ENCODE measurements at places on chromosomes 3 and 15.
A peak's percentile ranks its signal among the peaks of the same experiment; 100 is the strongest.

- DNase-seq: peak; percentile 53
Observed at GRCh38 chr3:13201851-13202250, 128.6 kb upstream of the IQSEC1 start.

DNA sequence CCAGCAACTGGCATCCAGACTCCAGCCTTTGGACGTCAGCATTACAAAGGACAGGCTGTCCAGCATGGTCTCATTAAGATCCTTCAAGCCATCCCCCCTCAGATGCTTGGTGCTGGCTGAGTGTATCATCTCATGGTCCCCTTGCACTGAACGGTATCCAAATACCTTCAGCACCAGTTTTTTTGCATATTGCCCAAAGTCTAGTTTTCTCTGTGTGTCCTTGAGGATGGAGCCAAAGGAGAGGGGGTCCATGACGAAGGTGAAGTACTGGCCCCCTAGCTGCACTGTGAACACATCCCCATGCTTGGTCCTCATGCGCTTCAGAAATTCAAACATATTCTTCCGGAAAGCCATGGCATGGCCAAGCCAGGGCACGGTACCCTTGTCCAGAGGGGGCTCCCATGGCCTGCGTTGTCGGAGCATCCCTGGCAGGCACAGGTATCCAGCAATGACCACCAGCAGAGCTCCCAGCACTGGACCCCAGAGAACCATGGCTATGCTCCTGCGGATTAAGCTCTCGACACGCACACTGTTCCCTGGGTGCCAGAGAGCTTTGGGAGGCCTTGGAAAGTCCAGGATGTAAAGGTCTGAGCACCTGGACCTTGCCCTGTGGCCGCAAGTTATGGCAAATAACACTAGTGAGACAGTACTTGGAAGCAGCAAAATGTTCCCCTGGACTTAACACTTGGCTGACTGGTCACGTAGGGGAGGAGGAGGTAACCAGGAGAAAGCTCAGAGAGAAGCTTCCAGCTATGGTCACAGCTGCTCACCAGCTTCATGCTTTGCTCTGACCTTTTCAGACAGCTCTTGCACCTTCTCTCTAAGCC is at the start of gene CYP8B1:
TSS of gene CYP8B1 (minus strand) at position 555 of the 827 bp plus-strand sequence. CDS start at position 492, 63 bp downstream.
- DNase-seq: peak; percentile 57

DNA sequence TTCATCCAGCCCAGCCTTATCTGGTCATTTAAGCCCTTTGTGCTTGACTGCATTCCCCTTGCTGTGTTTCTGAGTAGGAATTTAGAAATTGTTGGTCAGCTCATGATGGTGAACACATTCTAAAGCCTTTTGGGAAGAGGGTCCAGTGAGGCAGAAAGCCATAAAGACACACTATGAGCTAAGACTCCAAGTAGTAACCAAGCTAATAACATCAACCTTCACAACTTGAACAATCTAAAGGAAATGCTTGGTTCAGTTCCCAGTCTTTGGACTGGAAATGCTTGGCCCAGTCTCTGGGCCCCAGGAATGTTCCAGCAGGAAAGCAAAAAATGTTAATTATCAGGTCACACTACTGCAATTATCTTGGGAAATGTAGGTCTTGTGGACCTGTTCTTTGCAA is 7.7 kb downstream of the PLSCR1 start:
- no peak for DNase-seq

DNA sequence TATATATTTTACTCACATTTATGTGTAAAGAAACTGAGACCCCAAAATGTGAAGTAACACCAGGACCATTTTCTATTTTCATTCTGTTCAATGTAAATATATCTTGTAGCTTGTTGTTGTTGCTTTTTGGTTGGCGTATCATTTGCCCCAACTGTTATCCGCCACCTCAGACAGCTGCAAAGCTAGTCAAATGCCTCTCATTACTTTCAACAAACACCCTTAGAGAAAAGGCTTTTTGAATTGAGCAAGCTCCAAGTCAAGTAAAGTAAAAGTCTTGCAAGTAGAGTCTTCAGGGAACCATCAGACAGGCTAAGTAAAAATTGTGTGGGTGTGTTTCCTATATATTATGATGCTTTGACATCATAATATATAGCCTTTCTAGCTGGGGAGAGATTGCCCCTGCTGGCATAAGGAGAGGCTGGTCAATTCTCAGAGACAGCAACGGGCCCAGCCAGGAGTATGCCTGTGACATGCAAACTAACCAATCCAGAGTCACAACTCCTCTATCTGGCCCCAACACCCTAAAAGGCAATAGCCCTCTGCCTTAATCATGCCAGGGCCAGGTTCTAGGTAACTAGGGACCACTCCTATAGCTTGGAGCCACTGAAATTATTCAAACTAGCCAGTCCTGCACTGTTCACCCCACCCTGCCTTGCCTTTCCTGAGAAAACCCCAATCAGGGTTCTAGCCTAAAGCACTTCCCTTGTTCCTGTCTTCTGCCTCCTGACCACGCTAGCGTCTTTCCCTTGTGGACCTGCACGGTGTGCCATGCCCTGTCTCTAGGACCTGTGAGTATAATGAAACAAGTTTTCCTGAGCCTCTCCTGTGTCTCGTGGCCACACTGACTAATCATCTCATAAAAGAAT is 75.6 kb downstream of the RAD18 start:
- DNase-seq: no peak

DNA sequence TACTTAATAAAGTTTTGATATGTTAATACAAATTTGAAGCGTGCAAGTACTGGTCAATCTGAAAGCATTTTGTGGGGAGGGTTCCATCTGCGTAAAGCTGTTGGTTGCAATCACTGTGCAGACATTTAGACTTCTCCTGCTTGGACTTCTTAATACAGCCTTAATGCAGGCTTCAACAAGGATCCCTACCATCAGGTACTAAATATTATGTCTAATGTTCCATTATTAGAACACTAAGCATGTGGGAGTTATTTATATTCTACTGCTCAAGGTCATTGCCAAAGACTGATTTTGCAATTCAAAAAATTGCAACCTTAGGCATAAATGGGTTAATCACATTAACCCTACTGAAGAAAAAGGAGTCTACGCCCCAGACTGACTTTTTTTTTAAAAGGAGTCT is 73.9 kb upstream of the MYO5C start:
- DNase-seq: no peak

DNA sequence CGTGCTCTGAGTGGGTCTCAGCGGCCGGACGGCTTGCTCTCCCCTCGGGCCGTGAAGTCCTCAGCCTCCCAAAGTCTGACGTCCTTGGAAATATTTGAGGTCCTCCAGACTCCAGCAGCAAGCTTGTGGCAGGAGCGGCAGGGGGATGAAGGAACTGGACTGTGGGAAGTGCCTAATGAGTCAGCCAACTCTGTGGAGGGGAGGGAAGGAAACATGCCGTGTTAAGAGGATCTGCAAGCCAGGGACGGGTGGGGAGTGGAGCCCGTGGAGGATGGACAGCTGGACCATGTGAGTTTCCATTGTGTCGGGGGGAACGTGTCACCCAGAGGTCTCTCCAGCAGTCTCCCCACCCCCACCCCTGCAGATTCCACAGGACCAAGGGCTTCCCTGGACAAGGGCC is 39.4 kb upstream of the IDH2 start:
- DNase-seq: no peak

DNA sequence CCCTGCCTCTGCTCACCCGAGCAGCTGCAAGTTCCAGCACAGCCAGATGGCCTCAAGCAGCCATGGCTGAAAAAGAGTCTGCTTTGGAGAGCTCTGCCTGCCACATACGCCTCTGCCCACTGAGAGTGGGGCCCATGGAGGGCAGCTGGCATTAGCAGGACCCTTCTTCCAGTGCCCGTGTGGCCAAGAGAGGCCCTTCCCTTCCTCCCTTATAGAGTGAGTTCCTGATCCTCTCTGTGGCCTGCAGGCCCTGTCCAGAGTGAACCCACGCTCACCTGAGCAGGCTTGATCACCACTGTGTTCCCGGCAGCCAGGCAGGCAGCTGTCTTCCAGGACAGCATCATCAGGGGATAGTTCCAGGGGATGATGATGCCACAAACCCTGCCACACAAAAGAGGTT is 41.4 kb upstream of the SLC41A3 start:
- DNase-seq: no peak

DNA sequence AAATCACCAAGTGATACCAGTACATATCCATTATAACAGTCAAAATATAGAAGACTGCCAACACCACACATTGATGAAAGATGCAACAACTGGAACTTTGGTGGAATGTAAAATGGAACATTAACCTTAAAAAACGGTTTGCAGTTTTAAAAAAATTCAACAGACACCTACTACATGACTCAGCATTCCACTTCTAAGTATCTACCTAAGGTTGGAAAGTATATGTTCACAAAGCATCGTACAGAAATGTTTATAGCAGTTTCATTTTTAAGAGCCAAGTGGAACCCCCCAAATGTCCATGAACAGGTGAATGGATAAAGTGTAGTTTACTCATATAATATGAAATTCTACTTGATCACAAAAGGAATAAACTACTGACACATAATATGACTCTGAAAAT is 314.7 kb upstream of the ARRDC4 start:
- no peak for DNase-seq

DNA sequence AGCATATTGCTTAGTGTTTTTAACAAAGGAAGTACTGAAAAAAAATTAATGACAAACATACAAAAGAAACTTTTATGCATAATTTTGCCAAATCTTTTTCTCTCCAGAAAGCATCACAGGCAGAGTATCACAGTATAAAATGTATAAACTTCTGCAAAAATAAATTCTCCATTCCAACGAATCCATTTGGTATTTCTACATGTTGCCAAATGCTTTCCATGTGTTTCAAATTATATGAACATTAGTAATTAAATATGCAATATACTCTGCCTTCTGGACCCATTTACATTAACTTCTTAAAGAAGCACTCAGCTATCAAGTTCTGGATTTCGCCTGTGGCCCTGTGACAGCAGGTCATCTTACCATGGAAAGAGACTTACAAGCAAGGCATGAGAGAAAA is 189.1 kb upstream of the ALCAM start:
- DNase-seq: no peak

DNA sequence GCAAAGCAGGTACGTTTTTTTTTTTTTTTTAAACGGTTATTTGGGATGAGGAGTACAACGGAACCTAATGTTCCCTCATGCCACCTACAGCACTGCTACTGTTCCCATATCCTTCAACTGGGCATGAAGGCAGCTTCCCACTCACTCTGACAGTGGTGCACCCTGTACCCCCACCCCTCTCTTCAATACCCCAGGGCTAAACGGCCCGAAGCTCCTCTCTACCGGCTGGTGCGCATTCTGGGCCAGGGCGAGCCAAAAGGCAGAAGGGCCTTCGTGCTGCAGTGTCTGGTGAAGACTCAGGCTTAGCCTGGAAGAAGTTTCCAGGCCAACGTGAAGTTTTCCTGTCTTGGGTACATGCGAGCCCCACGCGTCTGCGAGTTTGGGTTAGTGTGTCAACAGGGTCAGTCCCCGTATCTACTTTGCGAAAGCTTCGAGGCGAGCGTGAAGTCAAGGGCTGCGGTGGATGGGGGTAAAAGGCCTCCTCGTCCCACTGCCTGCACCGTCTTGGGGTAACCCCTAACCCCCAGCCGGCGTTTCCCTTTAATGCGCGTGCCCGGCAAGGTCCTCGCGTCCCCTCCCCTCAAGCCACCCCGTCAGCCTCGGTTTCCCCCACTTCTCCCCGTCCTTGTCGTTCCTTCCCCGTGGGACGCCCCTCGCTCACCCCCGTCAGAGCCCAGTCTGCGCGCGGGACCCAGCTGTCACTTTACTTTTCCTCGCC is 765 bp upstream of the UBE2E2 start:
- DNase-seq: peak; percentile 73

GRCh38 chr3:23691357-23691895 is 114.3 kb upstream of the UBE2E1 start:
- no peak for DNase-seq

GRCh38 chr15:73397461-73397860 is 28.7 kb upstream of the HCN4 start:
- DNase-seq: no peak

GRCh38 chr15:59255680-59256336 is 49.2 kb downstream of the LDHAL6B start:
- no peak for DNase-seq

DNA sequence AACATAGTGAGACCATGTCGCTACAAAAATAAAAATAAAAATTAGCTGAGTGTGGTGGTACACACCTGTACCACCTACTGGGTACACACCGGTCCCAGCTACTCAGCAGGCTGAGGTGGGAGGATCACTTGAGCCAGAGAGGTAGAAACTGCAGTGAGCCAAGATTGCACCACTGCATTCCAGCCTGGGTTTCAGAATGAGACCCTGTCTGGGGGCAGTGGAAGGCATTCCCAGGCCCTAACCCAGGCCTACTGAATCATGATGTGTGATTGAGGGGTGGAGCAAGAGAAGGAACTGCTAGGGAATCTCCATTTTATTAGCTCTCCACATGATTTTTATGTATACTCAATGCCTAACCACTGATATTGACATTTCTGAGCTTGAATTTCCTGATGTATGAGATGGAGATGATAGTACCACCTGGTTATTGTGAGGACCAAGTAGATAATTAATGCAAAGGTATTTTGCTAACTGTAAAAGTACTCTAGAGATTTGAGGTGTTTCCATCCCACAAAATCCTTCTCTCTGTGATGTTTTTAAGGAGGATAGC is 169.5 kb upstream of the UMPS start:
- no peak for DNase-seq

DNA sequence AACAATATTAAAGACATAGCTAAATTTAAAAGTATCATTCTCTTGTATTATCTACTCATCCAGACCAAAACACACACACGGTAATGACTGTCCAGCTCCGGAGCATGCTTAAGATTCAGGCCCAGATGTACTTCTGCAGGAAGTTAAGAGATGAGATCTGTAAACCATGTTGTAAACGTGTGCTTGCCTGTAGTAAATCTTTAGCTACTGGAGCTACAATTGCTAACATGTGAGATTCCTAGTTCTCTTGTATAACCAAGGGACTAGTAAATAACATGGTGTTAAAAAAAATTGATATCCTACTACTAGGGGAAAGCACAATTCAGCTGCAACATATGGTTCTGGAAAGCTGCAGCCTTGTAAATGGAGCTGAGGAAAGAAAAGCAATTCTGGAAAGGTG is 651.7 kb upstream of the CCDC54 start:
- DNase-seq: no peak

GRCh38 chr3:184241447-184242296 is 7.1 kb downstream of the ALG3 start:
- DNase-seq: peak; percentile 90

- no peak for DNase-seq
Observed at GRCh38 chr15:88661761-88662556, 23.1 kb downstream of the ISG20 start.

DNA sequence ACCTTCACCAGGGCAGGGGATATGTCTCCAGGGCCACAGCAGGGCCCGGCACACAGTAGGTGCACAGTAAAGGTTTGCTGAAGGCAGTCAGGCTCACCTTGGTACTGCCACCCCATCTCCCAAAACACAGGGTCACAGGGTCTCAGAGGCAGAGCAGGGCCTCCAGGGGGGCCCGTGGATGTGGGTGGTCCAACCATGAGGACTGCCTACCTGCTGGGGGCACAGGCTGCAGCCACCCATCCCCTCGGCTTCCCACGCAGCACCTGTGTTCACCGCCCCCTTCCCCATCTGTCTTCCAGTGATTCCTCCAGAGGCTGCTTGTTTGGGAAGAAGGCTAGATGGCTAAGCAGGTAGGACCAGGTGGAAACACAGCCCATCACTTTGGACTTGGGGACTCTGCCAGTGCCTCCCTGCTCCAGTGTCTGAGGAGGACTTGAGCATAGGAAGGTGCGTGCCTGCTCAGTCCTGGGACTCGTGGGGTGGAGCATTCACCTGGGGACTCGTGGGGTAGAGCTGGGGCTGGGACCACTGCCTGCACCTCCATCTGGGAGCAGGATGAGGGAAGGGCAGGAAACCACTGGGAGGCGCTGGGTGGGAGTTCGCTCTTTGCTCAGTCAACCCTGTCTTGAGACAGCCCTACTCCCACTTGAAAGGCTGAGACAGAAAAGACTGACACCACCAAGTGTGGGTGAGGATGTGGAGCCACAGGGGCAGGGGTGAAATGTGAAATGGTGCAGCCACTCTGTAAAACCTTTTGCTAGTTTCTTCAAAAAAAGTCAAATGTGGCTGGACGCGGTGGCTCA is 18.8 kb upstream of the PLXND1 start:
- DNase-seq: peak; percentile 86
